ENCODE measurements at places on chromosomes 2 and 18.

DNA sequence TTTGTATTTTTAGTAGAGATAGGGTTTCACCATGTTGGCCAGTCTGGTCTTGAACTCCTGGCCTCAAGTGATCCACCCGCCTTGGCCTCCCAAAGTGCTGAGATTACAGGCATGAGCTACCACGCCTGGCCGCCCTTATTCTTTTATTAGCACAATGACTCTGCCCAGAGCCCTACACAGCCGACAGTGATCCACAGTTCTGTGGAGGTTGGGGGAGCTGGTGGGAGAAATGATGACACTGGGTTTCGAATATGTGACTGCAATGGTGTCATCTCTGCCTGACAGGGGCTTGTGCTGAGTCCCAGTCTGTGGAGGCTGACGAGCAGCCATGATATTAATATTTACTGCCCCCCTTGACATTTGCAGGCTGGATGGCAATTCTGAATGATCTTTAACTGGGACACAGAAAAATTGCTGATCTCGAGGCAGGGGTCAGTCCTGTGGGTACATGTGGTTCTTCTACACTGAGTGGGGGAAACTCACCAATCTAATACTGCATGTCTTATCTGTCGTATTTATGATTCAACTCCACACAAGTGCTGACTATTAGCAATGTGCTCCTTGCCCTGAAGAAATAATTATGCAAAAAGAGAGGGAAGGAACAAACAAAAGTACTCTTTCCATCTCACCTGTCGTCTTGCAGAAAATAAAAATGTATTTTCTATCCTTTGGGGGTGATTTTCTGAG, 6.3 kb upstream of the CTAGE1 start:
- no peak for DNase-seq

DNA sequence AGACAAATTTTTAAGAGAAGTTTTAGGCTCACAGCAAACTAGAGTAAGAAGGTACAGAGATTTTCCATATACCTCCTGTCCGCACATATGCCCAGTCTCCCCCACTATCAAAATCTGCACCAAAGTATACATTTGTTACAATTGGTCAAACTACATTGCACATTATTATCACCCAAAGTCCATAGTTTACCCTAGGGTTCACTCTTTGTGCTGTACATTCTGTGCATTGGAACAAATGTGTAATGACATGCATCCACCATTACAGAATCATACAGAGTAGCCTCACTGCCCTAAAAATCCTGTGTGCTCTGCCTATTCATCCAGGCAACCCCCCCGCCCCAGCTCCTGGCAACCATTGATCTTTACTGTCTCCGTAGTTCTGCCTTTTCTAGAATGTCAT, 61.7 kb upstream of the SPRED2 start:
- no peak for DNase-seq

GRCh38 chr2:234789556-234790325, 162.1 kb upstream of the SH3BP4 start:
- no peak for DNase-seq

- DNase-seq: peak; percentile 11
Measured at GRCh38 chr2:4992226-4992625, 700.0 kb upstream of the SOX11 start.

GRCh38 chr2:151716721-151717120, 17.6 kb downstream of the NEB start:
- DNase-seq: no peak

- DNase-seq: no peak
Measured at GRCh38 chr2:134639265-134639664, 79.5 kb downstream of the TMEM163 start.

- DNase-seq: peak; percentile 23
Measured at GRCh38 chr2:38666556-38666910, 619 bp downstream of the GALM start.

- DNase-seq: no peak
Measured at GRCh38 chr2:64796926-64797325, 143.2 kb upstream of the SERTAD2 start.

GRCh38 chr2:26469955-26470354, 8.0 kb downstream of the OTOF start:
- no peak for DNase-seq

DNA sequence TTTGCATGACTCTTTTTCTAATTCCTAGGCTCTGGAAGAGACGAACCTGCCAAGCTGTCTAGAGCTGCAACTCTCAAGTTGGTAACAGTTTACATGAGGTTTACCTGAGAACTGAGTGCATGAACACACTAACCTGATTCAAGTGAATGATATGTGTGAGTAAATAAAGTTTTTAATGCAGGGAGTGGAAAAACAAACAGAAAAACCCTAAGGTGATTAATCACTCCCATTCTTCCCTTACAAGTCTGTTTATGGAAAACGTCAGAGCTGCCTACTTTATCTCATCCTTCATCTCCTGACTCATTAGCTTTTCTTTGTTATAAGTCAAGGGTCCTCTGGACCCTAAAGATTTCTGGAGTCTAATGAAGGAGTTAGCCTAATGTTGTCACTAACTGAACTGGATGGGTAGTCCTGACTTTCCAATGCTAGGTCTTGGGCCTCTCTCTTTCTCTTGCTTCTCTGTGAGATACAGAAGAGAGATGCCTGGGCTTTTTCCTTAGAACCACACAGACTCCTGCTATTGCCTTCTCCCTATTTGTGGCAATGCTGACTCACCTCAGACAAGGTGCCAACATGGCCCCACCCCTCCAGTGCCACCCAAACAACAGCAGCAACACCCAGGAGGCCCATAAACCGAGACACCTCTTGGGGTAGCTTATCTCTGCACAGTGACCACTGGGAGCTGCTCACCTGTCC, 952.4 kb downstream of the EPHA4 start:
- no peak for DNase-seq

- no peak for DNase-seq
Measured at GRCh38 chr2:74938264-74938663, 20.2 kb upstream of the POLE4 start.

DNA sequence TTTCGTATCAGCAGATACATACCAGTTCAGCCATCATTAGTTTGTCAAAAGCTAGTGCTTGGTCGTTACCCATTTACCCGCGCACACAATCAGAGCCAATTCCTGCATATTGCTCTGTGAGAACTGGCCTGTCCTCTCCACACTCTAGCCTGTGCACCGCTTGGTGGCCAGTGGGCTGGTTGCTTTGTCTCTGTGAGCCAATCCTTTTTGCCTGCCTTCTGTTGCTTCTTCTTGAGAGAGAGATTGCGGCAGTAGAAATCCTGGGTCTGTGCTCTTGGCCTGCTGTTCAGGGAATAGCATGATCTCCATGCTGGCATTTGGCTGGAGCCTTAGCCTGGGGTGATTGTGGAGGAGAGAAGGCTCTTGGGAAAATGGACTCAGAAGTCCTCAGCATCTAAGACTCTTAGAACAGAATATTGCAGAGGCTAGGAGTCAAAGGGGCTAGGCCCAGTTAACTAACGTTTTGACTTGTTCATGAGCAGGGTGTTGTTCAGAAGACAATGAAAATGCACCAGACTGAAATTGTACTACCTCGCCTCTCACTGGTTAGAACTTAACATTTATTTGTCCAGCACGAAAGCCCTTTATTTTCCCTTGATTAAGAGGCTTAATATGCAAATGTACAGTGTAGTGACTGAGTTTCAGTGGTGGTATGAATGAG, 37.1 kb downstream of the MAP4K4 start:
- DNase-seq: no peak

- DNase-seq: peak; percentile 29
Measured at GRCh38 chr2:33034784-33035183, 88.0 kb downstream of the LTBP1 start.

DNA sequence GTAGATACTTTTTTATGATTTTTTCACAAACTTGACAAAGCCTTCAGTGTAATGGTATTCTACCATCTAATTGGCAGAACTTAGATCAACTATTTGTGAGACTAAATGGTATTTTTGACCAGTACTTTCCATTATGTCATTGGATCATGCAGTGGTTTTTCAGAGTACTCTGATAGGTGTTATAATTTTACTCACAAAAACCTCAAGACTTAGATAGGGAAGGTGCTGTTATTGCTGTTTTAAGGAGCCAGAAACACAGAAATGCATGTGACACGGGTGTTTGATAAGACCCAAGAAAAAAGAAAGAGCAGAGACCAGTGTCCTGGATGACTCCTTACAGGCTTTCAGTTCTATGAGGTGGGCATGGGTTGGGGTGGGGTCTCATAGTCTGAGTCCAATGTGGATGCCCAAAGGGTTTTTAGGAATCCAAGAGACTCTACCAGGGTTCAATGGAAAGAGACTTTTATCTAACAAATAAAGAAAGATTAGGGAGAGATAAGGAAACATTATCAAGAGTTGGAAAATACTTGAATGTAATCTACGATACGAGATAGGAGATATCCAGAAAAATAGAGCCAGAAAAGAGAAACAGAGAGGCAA, 31.3 kb downstream of the SP140 start:
- no peak for DNase-seq

DNA sequence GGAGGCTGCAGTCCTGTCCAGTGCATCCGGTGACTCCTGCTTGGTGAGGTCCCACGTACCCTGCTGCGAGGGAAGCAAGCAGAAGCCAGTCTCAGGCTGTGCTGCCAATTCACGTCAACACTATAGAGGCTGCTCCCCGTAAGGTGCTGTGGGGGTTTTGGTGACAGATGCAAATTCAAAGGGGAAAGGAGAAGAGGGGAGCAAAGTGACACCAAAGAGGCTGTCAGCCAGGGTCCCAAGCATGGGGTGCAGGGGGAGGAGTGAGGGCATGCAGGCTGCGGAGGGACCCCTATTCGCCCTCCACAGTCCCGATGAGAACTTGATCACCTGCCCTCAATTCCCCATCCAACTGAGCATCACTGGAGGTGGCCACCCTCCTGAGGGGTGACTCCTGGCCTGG, 179.4 kb upstream of the HS6ST1 start:
- no peak for DNase-seq

DNA sequence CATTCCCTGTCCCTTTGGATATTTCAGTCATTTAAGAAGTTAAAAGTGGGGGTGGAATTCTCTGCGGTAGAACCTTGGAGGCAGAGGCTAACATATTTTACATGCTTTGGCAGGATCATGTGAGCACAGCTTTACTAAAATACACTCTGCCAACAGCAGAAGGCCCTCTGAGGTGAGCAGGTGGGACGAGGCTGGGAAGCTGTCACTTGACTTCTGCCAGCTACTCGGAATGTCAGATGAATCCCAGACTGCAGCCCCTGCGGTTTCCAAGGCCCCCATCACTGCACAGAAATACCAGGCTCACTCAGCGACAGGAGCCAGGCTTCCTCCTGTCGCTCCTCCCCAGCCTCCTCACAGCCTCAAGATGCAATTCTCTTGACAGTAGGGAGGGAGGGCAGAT, 220.9 kb upstream of the REV1 start:
- no peak for DNase-seq

- DNase-seq: peak; percentile 58
Measured at GRCh38 chr2:71452565-71452964, 796 bp upstream of the DYSF start.

- DNase-seq: no peak
Measured at GRCh38 chr2:131641414-131642206, 113.9 kb downstream of the CCDC74A start.

GRCh38 chr2:234606896-234607295, 110.0 kb upstream of the ARL4C start:
- DNase-seq: no peak

GRCh38 chr2:163737563-163737962, 1.8 kb upstream of the FIGN start:
- no peak for DNase-seq

DNA sequence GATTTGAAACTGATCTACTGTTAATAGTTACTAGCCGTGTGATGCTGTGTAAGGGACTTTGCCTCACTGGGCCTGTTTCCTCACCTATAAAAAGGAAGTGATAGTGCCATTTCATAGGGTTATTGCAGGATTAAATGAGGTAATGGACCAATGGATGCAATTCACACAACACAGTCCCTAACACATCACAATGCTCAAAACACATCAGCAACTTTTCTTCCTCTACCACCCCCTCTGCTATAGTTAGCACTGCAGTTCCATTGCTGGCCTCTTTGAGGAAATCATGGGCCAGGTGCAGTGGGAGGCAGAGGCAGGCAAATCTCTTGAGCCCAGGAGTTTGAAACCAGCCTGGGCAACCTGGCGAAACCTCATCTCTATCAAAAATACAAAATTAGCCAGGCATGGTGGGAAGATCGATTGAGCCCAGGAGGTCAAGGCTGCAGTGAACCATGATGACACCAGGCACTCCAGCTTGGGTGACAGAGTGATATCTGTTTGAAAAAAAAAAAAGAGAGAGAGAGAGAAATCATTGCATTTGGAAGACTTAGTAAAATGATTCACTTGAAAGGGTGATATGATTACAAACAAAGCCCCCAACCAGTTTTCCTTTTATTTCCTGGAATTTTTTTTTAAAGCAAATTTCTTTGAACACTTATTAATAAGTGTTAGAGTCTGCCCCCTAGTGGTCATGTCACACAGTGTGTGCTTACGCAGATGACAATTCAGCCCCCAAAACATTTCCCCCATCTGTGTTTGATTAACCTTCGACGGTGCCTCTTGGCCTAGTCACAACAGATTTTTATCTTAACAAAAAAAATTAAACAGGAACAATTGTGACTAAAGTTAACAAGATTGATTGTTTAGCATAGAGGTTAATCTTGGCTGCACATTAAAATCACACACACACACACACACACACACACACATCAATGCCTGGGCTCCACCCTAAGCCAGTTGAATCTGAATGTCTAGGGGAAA, 88.6 kb upstream of the BCL11A start:
- DNase-seq: peak; percentile 47

DNA sequence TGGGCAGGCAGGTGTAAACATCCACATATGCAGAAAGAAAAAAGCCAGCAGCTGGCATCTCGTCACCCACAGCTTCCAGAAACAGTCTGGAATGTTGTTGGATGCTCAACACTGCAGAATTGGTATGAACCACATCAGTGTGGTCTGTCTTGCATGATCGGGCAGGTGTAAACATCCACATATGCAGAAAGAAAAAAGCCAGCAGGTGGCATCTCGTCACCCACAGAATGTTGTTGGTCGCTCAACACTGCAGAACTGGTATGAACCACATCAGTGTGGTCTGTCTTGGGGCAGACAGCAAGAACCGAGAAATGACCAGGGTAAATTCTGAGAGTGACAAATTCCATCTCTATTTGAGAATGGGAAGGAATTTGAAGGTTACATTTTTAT, 39.6 kb downstream of the DOCK10 start:
- DNase-seq: no peak

GRCh38 chr2:17149945-17150344, 368.3 kb downstream of the RAD51AP2 start:
- DNase-seq: no peak

- no peak for DNase-seq
Measured at GRCh38 chr2:28444956-28445355, 50.9 kb upstream of the PLB1 start.

DNA sequence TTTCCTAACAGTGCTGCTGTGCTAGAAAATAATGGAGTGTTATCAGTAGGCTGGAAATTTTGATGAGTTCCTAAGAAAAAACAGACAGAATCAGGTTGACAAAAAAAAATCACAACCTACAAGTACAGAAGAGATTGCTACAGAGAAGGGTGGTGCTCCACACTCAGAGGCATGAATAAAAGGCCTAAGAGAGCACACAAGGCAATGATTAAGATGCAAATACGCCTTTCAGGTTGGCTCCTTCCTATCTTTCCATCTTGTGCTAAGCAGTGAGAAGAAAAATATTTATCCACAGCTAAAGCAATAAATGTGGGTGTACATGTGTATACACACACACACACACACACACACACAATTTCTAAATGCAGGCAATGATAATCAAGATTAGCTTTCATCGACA, 130.6 kb upstream of the UBE2E3 start:
- no peak for DNase-seq
